ENCODE measurements at places on chromosomes 5 and 9. TPM values are rescaled to one million over a fixed set of nuclear protein-coding genes. Genes with fewer than 3 reads are reported as not detected.

The SPINK4 gene
- not detected for polyA plus RNA-seq

The FGFR4 gene
- 135 TPM for polyA plus RNA-seq

The PRRX2 gene
- polyA plus RNA-seq, result 0.63 TPM

The GGTA1 gene
- 7.5 TPM for polyA plus RNA-seq

The CDH9 gene
- polyA plus RNA-seq, result 0.05 TPM

The FBP1 gene
- 19.9 TPM for polyA plus RNA-seq

The HEMGN gene
- polyA plus RNA-seq, result 4.9 TPM

The FST gene
- 2.4 TPM for polyA plus RNA-seq

The PLAC8L1 gene
- 0.77 TPM for polyA plus RNA-seq

The MTX3 gene
- polyA plus RNA-seq, result 28.2 TPM

The PCDHGA8 gene
- 0.60 TPM for polyA plus RNA-seq

The SPINK13 gene
- polyA plus RNA-seq, result 1.2 TPM

The NTNG2 gene
- 0.54 TPM for polyA plus RNA-seq

The FOXI1 gene
- 0.07 TPM for polyA plus RNA-seq

The FRRS1L gene
- 2.9 TPM for polyA plus RNA-seq

The TMEM215 gene
- not detected for polyA plus RNA-seq

The ENC1 gene
- polyA plus RNA-seq, result 148 TPM

The TTC23L gene
- polyA plus RNA-seq, result 4.2 TPM
